ENCODE measurements at places on chromosomes 2 and 18.

DNA sequence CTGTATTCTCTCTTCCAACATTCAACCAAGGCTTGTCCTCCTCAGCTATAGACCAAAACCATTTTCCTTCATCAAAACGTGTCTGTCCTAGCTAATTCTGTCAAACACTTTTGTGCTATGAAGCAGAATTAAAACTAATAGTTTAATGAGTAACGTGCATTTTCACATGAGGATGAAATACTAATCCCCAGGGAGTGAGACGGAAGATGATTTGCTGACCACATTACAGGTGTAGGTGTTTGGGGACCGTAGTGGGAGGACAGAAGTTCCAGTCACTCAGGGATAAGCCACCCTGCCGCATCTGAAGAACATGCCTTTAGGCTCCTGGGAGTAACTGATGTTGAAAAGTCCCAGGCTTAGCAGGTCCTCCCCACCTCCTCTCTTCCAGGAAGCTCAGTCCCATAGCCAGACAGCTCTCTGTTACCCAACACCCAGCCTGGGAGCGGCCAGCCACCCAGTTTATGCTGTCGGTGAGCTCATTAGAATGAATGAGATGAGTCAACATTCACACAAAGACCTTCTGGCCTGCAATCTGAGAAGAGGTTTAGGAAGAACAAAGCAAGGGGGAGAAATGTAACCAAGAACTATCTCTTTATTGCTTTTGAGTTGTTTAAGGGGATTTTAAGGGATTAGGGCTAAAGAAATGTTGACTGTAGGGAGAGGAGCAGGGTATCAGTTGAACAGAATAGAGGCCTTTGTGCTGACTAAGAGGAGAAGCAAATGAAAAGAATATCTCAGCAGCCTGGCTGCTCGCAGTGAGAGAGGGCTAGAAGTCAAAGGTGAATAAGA lies 122.5 kb downstream of the FOXI3 start:
- DNase-seq = no peak

DNA sequence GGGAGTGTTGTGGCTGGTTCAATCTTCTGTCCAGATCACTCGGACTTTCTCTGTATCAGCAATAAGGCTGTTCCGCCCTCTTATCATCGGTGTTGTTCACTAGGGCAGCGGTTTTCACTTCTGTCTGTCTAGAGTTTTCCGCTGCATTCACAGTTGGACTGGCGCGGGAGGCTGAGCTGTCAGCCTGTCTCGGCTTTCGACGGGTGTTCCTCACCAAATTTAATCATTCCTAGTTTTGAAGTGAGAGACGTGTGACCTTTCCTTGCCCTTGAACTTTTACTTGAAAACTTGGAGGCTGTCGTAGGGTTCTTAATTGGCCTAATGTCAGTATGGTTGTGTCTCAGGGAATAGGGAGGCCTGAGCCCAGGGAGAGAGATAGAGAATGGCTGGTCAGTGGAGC lies 108.3 kb downstream of the NFATC1 start:
- no peak for DNase-seq

- DNase-seq = no peak
Observed at GRCh38 chr2:195164930-195165329, 492.1 kb upstream of the SLC39A10 start.

DNA sequence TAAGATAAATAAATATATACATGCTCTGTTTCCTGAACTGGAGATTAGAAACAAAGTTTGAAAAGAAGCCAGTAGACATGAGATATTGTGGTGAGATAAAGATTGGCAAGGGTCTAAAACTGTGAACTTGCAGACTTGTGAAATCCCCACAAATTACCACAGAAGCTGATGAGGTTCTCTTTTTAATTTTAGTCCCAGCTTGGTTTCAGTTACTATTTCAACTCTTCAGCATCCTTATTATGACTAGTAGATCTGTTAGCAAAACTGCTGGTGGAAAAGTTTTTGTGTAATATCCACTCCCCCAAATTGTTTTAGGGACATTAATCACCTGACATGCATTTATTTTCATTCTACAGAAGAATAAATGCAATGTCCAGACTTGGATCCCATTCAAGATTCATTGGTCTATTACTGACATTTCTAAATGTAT lies 20.8 kb downstream of the RASGRP3 start:
- no peak for DNase-seq

GRCh38 chr18:77203071-77203470 lies 46.6 kb upstream of the GALR1 start:
- DNase-seq = no peak

- no peak for DNase-seq
Observed at GRCh38 chr2:164243315-164243714, 378.0 kb downstream of the GRB14 start.

DNA sequence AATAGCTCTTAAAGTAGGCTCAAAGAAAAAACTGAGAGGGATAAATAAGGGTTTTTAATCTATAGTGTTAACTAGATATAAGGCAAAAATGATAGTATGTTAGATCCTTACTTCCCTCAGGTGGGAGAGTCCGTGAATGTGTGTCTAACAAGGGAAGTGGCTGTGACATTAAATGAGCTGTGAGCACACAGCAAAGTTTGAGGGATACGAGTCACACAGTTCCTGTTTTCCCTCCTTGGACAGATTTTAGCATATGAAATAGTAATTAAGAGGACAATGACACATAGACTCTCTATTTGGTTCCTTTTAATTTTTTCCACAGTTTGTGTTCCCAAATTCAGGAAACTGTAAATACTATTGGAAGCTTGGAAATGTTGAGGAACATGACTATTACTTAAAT lies 148.4 kb upstream of the CAVIN2 start:
- DNase-seq = no peak

DNA sequence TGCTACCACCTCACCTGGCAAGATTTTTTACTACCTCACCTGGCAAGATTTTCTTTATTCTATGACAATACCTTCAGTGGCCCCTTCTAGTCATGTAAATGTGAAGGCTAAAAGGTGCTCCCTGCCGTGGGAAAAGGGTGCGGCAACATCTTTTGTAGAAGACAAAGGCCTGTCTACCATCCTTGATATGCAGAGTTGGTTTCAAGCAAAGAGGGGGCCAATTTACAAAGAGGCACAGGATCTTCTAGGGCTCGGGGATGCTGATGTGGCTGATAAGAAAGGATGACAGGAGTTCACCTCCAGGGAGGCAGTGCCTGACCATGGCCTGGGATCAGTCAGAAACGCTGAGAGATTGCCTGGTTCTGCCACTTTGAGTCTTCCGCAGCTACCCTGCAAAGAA lies 165.4 kb upstream of the SLC1A4 start:
- DNase-seq = no peak

DNA sequence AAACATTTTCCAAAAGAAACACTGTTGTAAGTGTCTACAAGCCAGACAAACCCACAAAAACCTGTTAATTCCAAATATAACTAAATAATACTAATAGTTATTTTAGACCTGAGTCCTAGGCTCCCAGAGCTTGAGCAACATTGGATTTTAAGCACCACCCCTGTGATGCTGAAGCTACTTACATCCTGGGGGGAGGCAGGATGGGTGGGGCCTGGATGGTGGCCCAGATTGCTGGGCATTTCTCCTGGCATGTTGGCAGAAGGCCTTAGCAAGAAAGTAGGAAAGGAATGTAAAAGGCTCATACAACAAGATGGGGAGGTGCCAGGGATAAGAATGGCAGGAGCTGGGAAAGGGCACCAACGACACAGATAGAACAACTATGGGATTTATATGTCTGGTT lies 50.7 kb upstream of the OTX1 start:
- no peak for DNase-seq

GRCh38 chr2:28661589-28662001 lies 90.0 kb upstream of the PPP1CB start:
- no peak for DNase-seq

- DNase-seq = no peak
Observed at GRCh38 chr2:201228271-201228911, 31.9 kb upstream of the CASP8 start.

Data from cerebellar nuclear complex (tissue), 1 donor.